Neural crest cell (in vitro differentiated cells): ENCODE measurements at places on chromosomes 13 and 19.

DNA sequence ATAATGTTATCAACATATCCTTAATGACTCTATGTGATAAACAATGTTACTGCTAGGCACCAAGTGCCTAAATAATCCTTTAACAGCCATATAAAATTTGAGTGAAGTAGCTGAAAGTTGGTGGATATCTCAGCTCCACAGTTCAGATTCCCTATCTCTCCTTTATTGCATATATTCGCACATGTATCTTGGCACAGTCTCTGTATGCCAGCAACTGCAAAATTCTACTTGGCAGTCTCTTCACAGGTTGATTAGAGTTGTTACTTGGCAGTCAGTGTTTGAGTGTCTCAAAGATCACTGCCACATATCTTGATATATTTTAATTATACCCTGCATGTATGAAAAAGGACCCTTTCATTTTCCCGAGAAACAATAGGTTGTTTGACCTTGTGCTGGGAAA is 879.3 kb downstream of the OLFM4 start:
- DNase-seq, result no peak

- DNase-seq, result no peak
Observed at GRCh38 chr19:38055010-38055409, 148.0 kb downstream of the SIPA1L3 start.

- DNase-seq, result no peak
Observed at GRCh38 chr13:28586439-28587173, 72.3 kb upstream of the POMP start.

DNA sequence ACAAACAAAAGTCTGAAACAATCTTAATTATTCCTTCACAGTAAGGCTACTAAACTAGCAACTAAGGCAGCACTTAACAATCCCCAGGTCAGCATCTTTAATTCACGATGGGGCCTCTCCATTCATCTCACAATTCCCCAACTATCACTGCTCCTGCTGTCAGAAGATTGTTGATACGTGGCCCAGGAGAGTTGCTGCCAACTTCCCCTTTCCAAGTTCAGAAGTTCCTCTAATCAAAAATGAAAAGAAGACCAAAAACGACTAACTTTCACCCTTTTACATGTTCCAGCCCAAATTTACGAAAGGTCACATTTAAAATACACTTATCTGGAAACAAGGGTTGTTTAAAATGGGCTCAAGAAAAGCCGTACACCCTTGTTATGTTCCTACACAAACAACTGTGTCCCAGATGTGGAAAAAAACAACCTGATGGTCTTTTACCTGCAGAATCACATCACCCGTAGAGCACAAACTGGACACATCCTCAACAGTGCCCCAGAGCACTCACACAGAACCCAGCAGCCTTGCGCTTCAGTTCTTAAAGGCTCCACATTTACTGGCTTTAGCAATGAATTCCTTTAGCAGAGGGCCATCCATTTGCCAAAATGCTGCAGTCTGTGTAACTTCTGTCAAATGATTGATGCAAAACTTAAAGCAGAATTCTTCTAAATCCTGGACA is 38.0 kb downstream of the PHF11 start:
- DNase-seq, result no peak

GRCh38 chr19:9847087-9847671 is 12.1 kb downstream of the PIN1 start:
- peak; percentile 19 for DNase-seq

DNA sequence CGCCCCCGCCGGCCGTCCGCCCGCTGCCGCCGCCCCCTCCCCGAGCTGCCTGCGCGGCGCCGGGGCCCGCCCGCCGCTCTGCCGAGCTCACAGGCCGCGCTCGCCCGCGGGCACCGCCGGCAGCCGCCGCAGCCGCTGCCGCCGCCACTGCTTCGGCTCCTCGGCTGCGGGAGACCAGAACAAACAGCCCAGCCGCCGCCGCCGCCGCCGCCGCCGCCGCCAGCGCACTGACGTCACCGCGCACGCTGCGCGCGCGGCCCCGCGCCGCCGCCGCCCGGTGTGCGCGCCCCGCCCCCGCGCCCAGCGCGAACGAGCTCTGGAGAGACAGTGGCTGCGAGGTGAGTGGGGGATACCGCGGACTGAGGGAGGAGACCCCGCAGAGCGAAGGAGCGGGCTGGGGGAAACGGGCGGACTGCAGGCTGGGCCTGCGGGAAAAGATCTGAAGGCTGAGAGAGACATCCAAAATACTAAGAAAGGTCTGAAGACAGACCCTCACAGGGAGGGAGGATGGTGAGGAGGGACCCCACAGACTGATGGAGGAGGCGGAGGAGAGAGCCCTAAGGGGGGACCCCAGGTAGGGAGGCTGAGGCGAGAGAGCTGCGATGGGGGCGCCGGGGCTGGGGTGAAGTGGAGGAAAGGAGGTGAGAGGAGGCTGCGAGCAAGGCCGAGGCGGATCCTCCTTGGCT is at the start of gene BRD4:
BRD4 (minus strand) TSS at position 229 of the 686 bp plus-strand sequence. CDS start 59,440 bp downstream, outside the sequence.
- DNase-seq, result peak; percentile 75

- DNase-seq, result no peak
Observed at GRCh38 chr19:40419780-40420179, 6.0 kb downstream of the SERTAD1 start.

GRCh38 chr13:48304143-48304876 is 759 bp downstream of the RB1 start:
- DNase-seq, result peak; percentile 9

DNA sequence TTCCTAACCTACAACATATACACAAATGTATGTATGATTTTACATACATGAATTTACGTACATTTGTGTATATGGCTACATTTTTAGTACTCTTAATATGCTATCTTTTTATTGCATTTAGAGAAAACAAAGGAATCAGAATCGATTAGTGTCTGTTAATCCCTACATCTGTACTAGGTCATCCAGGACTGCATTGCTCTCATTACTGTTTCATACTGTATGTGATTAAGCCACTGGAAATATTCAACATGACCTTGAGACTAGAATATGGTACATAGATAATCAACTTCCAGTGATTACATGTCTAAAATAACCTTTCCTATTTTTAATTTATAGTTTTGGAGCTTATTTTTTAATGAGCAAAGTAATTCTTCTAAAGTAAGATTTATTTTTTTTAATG is 5.3 kb upstream of the MAB21L1 start:
- no peak for DNase-seq

- DNase-seq, result no peak
Observed at GRCh38 chr13:48862572-48862971, 113.1 kb upstream of the FNDC3A start.
